ENCODE measurements at places on chromosomes 3 and 15.

DNA sequence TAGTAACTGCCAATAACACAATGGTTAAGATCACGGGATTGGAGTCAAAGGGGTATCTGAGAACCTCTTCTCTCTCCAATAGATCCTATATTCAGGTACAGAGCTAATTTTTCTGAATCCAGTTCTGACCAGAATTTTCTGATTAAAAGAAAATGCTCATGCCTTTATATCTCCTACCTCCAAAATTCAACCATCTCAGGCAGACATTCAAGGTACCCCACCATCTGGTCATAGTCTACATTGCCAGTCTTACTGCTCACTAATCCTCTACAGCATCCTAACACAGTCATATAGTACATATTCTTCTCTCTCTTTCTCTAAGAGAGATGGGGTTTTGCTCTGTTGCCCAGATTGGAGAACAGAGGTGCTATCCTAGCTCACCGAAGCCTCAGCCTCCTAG is 59.1 kb downstream of the LSAMP start:
- DNase-seq = no peak

DNA sequence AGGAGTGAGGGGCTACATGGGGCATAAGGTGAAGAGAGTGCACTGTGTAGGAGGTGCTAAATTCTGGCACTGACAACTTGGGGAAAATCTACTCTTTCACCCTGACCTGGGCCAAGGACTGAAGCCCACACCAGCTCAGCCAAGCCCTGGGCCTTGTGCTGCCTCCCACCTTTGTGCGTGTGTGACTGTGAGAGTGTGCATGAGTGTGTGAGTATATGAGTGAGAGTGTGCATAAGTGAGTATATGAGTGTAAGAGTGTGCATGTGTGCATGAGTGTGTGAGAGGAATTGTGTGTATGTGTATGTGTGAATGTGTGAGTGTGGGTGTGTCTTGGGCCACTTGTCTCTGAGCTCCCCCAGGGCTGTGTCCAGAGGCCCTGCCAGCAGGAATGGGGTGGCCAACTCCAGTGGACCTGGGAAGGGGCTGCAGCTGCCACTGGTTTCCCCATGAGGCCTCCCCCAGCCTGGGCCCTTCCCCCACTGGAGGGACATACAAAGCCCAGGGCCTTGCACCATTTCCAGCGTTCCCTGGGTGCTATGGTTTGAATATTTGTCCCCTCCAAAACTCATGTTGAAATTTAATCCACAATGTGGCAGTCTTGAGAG is 15.2 kb downstream of the C3orf22 start:
- no peak for DNase-seq

DNA sequence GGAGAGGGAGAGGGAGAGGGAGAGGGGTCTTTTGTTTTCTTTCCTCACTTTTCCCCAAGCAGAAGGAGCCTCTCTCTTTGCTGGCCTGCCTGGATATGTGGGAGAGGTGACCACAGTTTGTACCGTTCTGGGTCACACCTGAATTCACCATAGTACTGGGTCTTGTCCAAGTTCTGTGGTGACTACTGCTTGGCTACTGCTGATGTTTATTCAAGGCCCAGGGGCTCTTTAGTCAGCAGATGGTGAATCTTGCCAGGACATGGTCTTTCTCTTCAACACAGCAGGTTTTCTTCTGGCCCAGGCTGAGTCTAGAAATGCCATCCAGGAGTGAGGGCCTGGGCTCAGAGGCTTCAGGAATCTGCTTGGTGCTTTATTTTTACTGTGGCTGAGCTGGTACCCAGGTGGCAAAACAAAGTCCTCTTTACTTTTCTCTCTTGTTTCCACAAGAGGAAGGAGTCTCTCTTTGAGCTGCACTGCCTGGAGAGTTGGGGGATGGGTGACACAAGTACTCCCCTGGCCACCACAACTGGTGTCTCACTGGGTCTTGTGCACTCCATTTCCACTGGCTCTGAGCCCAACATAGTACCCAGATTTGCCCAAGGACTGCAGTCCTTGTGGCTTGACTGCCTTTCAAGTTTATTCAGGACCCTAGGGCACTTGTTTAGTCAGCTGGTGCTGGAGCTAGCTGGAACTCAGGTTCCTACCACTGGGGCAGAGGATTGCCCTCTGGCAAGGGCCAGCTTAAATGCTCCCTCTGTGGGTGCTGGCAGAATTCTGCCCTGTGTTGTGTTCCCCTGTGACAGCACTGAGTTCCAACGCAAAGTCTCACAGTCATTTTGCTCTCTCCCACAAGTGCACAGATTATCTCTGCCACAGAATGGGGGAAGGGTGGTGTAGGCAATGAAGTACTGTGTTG is 16.8 kb upstream of the CCNDBP1 start:
- DNase-seq = no peak

- DNase-seq = no peak
These were observed 66.0 kb downstream of the GPR156 start for GRCh38 chr3:120218981-120219380.

DNA sequence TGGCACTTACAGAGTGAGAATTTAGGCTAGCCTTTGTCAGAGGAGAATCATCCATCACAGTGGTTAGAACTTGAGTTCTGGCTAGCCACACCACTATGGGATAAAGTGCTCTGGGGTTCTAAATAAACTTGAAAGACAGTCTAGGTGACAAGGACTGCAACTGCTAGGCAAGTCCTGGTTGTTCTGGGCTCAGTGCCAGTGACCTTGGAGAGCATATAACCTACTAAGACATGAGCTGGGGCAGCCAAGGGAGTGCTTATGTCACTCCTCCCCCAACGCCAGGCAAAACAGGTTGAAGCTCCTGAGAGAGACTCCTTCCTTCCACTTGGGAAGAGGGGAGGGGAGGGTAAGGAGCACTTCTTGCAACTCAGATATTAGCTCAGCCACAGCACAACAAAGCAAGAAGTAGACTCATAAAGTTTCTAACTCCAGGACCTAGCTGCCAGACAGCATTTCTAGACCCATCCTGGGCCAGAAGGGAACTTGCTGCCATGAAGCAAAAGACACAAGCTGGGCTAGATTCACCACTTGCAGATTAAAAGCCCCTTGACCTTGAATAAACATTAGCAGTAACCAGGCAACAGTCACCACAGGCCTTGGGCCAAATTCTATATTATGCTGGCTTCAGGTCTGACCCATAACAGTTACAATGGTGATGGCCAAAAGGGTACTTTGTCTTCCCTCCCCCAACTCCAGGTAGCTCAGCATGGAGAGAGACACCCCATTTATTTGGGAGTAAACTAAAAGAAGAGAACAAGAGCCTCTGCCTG is 963.7 kb downstream of the PLOD2 start:
- DNase-seq = no peak

Measured in NCI-H526 (cell line).